ENCODE measurements at places on chromosomes 6 and 20. TPM values are rescaled to one million over a fixed set of nuclear protein-coding genes. Genes with fewer than 3 reads are reported as not detected.
A peak's percentile ranks its signal among the peaks of the same experiment; 100 is the strongest.

GRCh38 chr20:49216991-49217578 is 2.1 kb upstream of the DDX27 start:
- H3K4me3 ChIP-seq = no peak overlapping the region
- peaks cover 16% of the 10 kb centered on the region for H3K4me1 ChIP-seq
- no peaks in the 10 kb centered on the region for H3K27me3 ChIP-seq
- peaks cover 9% of the 10 kb centered on the region for H3K36me3 ChIP-seq

DNA sequence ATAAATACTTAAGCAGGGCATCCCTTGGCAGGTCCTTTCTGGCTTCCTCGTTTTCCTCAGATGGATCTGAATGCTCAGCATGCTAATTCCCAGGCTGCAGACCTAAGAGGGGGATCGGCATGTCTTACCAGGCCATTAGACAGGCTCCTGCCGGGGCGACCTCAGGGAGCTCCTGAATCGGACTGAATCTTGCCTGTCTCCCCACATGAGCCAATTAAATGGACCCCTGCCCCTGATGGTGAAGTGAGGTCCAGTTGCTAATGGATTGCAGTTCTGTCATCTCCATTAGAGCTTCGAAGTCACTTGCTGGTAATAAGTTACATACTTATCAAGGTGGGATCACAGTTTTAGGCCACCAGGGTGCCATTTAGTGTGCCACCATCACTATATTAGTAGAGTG is 51.4 kb downstream of the NOL4L start:
- H3K4me3 ChIP-seq = no peak overlapping the region
- DNase-seq = no peak
- H3K4me1 ChIP-seq = peaks cover 6% of the 10 kb centered on the region
- H3K36me3 ChIP-seq = no peaks in the 10 kb centered on the region
- H3K27ac ChIP-seq = no peak overlapping the region
- no peaks in the 10 kb centered on the region for H3K27me3 ChIP-seq

GRCh38 chr20:44038681-44039123 is 124.0 kb downstream of the TOX2 start:
- no peaks in the 10 kb centered on the region for H3K27me3 ChIP-seq
- DNase-seq = no peak
- no peak overlapping the region for H3K27ac ChIP-seq
- no peak overlapping the region for H3K4me3 ChIP-seq

Gene IL17A
- not detected for total RNA-seq

DNA sequence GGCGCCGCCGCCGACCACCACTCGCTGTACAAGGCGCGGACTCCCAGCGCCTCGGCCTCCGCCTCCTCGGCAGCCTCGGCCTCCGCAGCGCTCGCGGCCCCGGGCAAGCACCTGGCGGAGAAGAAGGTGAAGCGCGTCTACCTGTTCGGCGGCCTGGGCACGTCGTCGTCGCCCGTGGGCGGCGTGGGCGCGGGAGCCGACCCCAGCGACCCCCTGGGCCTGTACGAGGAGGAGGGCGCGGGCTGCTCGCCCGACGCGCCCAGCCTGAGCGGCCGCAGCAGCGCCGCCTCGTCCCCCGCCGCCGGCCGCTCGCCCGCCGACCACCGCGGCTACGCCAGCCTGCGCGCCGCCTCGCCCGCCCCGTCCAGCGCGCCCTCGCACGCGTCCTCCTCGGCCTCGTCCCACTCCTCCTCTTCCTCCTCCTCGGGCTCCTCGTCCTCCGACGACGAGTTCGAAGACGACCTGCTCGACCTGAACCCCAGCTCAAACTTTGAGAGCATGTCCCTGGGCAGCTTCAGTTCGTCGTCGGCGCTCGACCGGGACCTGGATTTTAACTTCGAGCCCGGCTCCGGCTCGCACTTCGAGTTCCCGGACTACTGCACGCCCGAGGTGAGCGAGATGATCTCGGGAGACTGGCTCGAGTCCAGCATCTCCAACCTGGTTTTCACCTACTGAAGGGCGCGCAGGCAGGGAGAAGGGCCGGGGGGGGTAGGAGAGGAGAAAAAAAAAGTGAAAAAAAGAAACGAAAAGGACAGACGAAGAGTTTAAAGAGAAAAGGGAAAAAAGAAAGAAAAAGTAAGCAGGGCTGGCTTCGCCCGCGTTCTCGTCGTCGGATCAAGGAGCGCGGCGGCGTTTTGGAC is 2.0 kb downstream of the SOX4 start:
- DNase-seq = peak; percentile 39
- H3K4me3 ChIP-seq = peak overlapping the region; percentile 75
- H3K27ac ChIP-seq = peak overlapping the region; percentile 86
- no peaks in the 10 kb centered on the region for H3K36me3 ChIP-seq
- no peaks in the 10 kb centered on the region for H3K27me3 ChIP-seq
- peaks cover 35% of the 10 kb centered on the region for H3K4me1 ChIP-seq

Measured in liver (tissue), 10 donors.